ENCODE measurements at places on chromosomes 6 and 20.

DNA sequence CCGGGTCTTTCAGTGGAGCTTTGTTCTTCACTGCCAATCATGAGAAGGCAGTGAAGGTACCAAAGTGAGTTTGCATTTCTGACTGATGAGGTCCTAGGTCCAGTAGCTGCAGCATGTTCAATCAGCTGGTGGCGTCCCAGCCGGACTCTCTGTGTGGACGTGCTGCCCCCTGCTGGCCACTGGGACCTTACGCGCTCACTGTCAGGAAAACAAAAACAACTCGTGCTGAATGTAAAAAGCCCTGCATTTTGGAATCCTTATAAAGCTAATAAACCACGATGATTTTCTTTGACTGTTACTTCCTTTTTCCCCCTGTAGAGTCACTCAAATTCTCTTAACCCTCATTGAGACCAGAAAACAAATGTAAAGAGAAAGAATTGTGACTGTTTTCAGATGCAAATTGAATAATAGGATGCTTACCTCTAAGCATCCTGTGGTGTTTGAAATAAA is 4.9 kb upstream of the CD24 start:
- DNase-seq, result peak; percentile 10

DNA sequence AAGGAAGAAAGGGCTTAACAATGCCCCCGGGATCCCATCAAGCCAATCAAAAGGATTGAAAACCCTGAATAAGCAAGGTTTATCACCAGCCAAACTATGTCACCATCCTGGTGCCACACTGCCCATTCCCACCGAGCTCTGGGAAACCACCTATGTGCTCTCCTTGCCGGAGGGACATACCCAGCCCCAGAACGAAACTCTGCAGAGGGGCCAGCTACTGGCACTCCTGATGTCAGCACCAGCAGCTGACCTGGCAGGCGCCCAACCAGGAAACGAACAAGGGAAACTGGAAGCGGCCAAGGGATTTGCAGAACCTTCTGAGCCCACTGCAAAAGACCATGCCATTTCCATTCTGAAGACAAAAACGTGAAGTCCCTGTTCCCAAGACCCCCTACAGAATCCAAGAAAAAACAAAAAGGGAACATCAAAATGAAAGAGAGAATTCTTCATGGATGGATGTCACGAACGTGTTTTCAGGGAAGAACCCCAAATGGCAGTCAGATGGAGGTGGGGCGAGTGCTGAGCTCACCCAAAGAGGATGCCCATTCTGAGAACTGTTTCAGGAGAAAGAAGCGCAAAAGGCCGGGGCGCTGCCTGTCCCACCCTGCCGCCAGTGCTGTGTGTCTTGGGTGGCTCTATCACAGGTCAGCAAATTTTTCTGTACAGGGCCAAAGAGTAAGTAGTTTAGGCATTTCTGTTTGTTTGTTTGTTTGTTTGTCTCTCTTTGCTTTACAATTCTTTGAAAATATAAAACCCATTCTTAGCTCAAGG is 305.2 kb downstream of the ESR1 start:
- DNase-seq, result no peak

DNA sequence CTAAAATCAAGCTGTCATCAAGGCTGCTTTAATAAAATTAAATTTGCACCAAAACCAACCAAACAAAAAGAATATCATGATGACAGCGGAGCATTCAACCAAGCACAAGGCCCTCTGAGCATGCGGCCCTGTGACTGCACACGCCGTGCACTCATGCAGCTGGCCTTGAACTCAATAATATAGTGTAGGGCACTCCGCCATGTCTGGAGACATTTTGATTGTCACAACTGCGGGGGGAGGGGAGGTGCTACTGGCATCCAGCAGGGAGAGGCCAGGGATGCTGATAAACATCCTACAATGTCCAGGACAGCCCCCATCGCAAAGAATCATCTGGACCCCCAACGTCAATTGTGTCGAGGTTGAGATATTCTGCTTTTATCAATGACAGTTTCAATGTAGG is 9.7 kb downstream of the MOCS3 start:
- DNase-seq, result no peak

DNA sequence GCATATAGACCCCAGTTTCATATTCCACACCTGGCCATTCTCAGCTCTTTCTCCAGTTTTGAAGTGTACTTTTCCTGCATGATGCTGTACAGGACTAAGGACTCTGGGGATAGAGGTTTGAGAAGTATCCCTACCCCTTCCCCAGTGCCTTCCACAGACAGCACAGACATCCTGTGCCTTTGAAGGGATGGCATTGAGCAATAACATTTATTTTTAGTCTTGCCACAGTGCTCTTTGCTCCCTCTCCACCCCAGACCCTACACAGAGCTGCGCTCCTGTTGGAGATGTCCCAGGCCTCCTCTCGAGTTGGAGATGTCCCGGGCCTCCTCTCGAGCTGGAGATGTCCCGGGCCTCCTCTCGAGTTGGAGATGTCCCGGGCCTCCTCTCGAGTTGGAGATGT is 275.8 kb downstream of the FARS2 start:
- no peak for DNase-seq

DNA sequence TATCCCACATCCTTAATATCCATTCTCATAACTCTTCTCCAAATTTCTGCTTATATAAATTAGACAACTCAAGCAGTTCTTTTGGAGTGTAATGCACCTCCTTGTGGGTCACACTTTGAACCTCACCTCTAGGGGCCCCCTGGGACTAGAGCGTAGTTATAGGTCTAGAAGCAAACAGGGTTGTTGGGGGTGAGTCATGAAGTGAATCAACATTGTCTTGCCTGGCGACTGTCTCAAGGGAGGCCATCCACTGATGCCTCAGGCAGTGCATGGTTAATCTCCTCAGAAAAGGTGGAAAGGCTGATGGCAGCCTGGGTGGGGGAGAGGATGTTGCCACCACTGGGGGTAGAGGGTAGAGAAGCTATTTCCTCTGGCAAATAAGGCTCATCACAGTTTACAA is 129.1 kb downstream of the TNFRSF21 start:
- DNase-seq, result no peak

- no peak for DNase-seq
These were observed 547.8 kb downstream of the TENT5A start for GRCh38 chr6:81204731-81205130.

DNA sequence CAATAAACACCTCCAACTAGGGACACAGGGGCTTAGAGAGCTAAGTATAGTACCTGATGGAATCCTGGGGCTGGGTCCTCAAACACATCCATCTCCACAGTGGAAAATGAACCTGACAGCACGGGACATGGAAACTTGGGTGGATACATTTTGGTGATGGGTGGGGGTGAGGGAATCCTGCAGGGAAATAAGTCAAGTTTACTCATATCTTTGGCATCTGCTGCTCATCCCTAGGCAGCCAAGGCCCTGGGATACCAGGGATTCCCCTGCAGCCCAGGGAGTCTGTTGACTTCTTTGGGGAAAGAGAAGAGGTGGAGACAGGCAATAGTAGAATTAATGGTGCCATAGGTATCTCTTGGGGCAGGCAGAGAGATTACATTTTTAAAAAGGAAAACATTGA is 6.6 kb downstream of the APOBEC2 start:
- DNase-seq, result no peak

DNA sequence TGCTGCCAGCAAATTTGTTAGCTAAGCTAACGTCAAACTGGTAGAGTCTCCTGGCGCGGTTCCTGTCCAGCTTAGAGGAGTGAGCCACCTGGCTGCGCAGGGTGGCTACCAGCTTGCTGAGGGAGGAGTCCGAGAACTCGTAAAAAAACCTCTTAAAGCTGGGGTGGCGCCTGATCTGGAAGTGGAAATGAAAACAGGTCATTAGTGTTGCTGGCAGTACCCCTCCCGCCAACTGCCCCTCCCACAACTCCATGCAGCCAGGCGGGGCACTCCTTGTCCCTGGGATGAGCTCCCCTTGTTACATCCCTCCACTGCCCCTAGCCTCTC is 17.3 kb downstream of the BNIP5 start:
- DNase-seq, result peak; percentile 74

- no peak for DNase-seq
These were observed 102.7 kb upstream of the SASH1 start for GRCh38 chr6:148239801-148240460.

- DNase-seq, result no peak
These were observed 227.9 kb upstream of the MARCKS start for GRCh38 chr6:113629256-113629655.

DNA sequence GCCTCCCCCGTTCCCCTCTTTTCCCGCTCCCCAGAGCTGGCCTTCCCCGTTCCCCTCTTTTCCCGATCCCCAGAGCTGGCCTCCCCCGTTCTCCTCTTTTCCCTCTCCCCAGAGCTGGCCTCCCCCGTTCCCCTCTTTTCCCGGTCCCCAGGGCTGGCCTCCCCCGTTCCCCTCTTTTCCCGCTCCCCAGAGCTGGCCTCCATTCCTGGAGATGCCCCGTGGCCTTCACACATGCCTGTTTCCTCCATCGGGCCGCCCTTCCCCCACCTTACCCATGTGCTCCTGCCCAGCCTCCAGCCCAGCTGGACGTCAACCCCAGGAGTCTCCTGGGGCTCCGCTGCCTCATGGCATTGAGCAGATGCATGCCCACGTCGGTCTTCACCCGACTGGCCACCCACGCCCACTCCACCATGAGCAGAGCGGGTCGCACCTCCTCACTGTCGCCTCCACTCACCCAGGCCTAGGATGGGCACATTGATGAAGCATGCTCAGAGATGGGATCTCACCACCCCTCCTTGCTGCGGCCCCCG is 8.3 kb downstream of the SS18L1 start:
- DNase-seq, result no peak

DNA sequence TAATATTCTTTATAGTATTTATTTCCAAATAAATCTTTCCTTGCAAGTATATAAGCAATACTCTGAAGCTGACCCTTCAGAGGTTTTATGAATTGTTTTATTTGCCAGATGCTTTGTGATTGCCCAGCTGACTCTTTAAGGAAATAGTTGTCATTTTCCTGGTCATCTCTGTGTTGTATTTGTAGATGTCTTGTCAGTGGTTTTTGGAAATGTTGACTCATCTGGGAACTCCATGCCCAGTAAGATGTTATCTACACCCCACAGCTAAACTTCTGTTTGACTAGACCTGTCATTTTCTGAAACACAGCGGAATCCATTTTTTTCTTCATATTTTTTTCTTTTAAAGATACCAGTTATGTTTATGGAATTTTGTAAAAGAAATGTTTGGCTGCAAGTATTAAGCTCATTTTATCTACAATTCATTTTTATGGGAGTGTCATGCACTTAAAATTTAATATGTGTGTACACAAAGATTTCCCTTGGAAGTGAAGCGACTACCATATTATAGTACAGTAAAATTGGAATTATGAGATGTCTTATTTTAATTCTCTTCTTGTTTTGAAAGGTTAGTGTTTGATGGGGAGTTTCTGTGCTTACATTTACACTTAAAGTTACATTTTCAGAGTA is 491.0 kb downstream of the NKAIN2 start:
- no peak for DNase-seq

DNA sequence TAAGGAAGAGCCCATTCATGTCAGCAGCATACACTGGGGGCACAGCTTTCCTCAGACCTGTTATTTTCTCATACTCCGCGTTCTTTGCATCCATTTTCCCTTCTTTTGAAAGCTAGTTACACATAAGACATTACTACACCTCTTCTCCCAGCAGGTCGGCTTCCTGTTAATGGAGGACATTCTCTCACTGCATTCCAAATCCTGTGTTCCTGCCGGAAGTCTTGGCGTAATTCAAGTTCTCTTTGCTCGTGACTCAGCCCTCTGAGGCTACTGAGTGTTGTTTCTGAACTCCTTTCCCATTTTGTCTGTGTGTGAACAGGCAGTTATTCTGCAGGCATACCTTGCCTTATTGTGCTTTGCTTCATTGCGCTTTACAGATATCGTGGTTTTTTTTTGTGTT is 97.5 kb upstream of the ZBTB24 start:
- DNase-seq, result no peak

DNA sequence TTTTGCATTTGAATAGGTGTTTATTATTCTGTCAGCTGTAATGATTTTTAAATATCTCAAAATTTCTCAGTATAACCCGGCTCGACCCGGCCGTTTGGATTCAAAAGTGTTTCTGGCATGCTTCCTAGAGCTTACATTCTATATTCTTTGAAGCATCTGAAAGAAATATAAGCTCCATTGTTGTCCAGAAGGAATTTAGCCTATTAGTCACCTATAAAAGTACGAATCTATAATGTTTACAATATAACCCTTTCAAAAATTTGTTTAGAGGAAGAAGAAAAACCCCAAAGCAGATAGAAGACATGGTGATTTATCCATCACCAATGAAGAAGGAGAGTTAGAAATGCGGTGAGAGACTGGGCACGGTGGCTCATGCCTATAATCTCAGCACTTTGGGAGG is 22.3 kb upstream of the HECA start:
- DNase-seq, result no peak

GRCh38 chr6:1613688-1614447 is 4.2 kb downstream of the FOXC1 start:
- no peak for DNase-seq

GRCh38 chr6:156889986-156890385 is 112.8 kb downstream of the ARID1B start:
- no peak for DNase-seq

- no peak for DNase-seq
These were observed 22.5 kb downstream of the SUMO4 start for GRCh38 chr6:149422581-149422980.

DNA sequence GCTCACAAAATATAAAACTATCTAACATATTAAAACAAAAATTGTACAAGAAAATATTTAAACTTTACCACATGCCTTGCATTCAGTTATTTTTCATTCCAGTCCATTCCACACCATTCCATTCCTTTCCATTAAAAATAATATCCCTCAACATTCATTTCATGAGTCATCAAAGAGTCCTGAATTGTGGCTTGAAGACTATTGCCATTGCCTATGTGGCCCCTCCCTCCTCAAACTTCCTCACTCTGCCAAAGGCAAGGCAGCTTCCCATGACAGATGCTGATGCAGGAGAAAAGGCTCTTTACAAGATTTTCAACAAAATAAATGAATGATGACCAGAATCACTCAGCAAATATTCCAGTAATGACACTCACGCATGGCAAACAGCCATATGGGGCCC is 31.7 kb downstream of the IL20RA start:
- no peak for DNase-seq

- no peak for DNase-seq
These were observed 190.2 kb downstream of the EDN1 start for GRCh38 chr6:12480379-12480778.

DNA sequence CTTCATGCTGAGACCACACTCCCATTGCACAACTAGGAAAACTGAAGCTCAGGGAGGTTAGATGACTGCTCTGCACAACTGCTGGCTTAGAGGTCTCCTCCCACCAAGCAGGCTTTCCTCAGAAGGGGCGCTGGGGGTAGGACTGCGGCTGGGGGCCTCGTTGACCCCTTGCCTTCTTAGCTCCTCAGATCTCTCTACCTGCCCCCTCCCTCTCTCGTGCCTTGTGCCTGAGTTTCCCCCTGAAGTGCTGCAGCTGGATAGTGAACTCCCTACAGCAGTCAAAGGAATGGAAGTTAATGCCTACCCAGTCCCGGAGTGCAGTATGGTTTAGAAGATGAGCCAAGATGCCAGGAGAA is 149.8 kb downstream of the GRM4 start:
- DNase-seq, result no peak

- DNase-seq, result no peak
These were observed at the start of gene FAM210B for GRCh38 chr20:56358600-56359211. Gene FAM210B (plus strand): TSS chr20:56358974. CDS start chr20:56359006, 32 bp downstream.
